ENCODE measurements at places on chromosomes 5 and 9. TPM values are rescaled to one million over a fixed set of nuclear protein-coding genes. Genes with fewer than 3 reads are reported as not detected.

- H3K4me1 ChIP-seq: peaks cover 28% of the 10 kb centered on the region
- peaks cover 4% of the 10 kb centered on the region for H3K36me3 ChIP-seq
- H3K27ac ChIP-seq: peak overlapping the region; percentile 91
- no peak overlapping the region for H3K4me3 ChIP-seq
Observed at GRCh38 chr9:111943746-111944145, 47.1 kb downstream of the UGCG start.

- peak; percentile 62 for DNase-seq
- peaks cover 16% of the 10 kb centered on the region for H3K4me1 ChIP-seq
- H3K27ac ChIP-seq: no peak overlapping the region
- no peaks in the 10 kb centered on the region for H3K36me3 ChIP-seq
- H3K27me3 ChIP-seq: no peaks in the 10 kb centered on the region
Observed at GRCh38 chr9:111978616-111979015, 82.0 kb downstream of the UGCG start.

The MTRR gene
- 36.2 TPM for total RNA-seq

The IFT74 gene
- 19.2 TPM for total RNA-seq

DNA sequence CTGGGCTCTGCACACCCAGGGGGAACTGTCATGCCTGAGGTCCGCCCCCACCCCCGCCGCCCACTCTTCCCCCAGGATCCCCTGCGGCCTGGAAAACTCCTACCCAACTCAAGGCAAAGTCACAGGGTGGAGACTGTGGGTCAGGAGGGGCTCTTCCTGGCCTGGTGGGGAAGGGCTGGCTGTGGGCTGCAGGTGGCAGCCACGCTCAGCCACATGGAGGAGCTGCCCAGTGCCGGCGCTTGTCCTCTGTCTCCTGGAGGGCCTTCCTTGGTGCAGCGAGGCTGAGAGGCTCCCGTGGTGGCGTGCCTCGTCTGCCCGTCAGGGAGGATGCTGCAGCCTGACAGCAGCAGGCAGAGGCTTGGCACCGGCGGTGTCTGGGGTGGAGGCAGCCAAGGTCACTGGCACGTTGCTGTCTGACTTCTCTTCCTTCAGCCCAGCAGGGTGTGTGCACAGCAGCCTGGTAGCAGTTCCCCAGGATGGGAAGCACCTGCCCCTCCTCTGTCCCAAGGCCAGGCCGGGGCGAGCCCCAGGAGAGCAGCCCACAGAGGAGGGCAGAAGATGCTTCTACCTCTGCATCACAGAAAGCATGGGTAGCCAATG is 78.1 kb downstream of the ADAMTS2 start:
- peaks cover 70% of the 10 kb centered on the region for H3K4me1 ChIP-seq
- H3K27ac ChIP-seq: peak overlapping the region; percentile 99
- peak; percentile 86 for DNase-seq
- H3K27me3 ChIP-seq: no peaks in the 10 kb centered on the region
- H3K4me3 ChIP-seq: no peak overlapping the region
- H3K36me3 ChIP-seq: peaks cover 24% of the 10 kb centered on the region

- no peaks in the 10 kb centered on the region for H3K36me3 ChIP-seq
- H3K27ac ChIP-seq: no peak overlapping the region
- no peaks in the 10 kb centered on the region for H3K27me3 ChIP-seq
Observed at GRCh38 chr9:3648722-3649246, 123.0 kb upstream of the RFX3 start.

- H3K4me3 ChIP-seq: no peak overlapping the region
- DNase-seq: no peak
- no peaks in the 10 kb centered on the region for H3K36me3 ChIP-seq
- no peaks in the 10 kb centered on the region for H3K4me1 ChIP-seq
- peaks cover 7% of the 10 kb centered on the region for H3K27me3 ChIP-seq
- no peak overlapping the region for H3K27ac ChIP-seq
Observed at GRCh38 chr5:80283360-80283759, 27.5 kb upstream of the SERINC5 start.
